ENCODE measurements at places on chromosomes 3 and 15.

- no peak for DNase-seq
Measured at GRCh38 chr3:189646853-189647542, 15.8 kb downstream of the TP63 start.

GRCh38 chr15:59229015-59229414 is 22.4 kb downstream of the LDHAL6B start:
- DNase-seq: no peak

DNA sequence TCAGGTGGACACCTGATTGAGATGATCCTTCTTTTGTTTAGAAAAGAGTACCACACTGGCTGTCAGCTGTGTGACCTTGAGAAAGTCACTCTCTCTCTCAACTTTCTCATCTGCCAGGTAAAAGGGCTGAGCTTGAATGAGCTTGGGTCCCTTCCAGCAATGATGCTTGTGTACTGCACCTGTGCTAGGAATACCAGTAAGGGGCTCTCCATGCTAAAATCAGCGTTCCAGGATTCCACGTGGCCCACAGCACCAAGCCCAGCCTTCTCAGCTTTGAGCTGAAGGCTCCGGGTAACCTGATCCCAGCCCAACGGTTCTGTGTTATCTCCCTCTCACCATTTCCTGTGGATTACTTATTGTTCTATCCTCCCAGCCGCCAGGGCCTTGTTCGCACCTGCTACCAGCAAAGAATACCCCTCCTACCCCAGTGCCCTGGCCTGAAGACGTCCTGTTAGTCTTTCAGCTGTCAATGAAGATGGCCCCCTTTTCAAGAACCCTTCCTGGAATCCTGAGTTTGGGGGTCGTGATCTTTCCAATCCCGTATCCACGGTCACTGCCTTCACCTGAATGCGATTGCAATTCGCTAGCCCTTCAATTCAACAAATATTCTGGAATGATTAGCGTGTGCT is 54.2 kb upstream of the CGNL1 start:
- DNase-seq: no peak

DNA sequence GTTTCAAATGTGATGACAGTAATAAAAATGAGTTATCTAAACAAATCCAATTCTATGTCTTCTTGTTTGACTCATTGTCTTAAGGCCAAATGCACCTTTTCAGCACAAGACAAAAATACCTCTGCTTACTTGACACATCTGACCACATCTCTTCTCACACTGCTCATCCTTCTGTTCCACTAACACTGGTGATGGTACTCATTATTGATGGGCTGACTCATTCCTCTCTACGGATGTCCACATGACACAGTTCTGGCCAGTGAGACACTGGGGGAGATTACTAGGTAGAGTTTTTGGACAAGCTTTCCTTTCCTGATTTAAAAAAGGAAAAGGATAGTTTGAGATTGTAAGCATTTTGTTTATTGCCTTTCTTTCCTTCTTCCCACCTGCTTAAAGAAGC is 410.6 kb upstream of the THRB start:
- DNase-seq: no peak

GRCh38 chr3:124783696-124784095 is 53.4 kb downstream of the UMPS start:
- no peak for DNase-seq

DNA sequence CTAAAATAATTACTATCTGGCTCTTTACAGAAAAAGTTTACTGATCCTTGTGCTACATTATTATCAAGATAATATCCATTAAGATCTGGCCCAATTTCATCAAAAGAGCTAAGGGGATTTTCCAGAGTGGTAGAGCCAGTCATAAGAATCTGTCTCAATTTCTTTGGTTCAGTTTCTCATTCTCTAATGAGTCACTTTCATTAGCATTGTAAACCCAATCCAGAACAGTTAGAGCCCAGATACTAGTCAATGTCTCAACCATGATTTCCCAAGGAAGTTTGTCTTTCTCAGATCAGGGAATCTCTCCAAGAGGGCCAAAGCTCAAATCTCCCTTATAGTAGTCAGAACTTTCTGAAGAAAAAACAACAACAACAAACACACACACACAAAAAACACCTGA is 131.1 kb upstream of the PPP2R3A start:
- no peak for DNase-seq

GRCh38 chr3:114928989-114929640 is 218.0 kb downstream of the ZBTB20 start:
- no peak for DNase-seq

DNA sequence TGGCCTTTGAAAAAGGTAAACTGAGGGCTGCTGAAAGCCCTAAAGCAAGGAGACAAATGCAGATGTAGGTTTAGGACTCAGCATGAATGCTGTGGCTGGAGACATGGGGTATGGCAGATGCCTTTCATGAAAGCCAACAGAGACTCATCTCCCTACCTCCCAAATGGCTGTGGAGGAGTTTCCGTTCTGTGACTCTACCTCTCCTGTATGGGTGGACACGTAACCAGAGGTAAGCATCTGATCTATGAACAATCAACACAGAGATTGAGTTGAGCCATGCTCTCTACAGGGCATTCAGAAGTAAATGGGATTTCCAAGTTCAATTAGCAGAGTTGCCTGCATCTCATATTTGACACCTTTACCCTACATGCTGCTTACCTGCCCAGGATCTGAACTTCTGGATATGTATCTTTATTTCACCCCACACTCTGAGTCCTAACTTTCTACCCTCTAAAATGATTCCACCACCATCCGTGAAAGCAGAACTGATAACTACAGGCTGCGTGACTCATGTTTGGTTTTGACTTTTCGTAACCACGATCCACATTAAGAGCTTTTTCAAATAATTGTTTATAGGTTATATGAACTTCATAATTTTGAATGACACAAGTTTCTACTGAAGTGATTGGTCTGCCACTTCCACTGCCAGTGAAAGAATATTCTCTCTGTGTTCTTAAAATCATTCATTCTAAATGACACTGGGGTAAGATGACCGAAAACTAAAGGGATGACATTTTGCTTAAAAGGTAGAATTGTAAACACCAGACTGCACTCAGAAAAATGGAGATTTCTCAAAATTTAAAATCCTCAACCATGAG is 1058.7 kb downstream of the FHIT start:
- DNase-seq: no peak

DNA sequence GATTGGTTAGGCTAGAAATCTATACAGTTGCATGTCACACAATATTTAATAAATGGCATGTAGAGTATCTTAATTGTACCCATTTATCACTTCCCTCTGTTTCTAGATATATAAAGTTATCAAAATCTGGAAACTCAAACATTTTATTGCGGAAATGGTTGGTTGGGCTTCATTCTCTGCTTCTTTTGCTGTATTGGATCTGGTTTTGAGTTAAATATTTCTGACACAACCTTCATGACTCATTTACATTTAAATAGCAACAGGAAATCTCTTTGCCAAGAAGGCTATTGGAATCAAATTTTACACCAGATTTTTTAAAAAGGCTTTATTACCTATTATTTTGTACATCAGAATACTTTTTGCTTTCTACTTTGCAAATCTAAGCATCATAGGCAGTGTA is 153.8 kb downstream of the EBLN2 start:
- no peak for DNase-seq

DNA sequence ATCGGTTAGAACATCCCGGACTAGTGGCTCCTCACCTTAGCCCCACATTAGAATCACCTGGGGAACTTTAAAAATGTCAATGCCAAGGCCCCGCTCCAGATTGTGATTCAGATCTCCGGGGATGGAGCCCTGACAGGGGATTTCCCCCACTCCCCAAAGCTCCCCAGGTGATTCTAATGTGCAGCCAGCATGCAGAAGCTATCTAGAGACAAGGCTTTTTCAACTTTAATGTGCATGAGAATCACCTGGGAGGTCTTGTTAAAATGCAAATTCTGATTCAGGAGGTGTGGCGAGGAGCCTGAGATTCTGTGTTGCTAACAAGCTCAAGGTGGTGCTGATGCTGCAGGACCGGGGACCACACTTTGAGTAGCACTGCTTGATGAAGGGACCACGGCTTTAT is 156.7 kb downstream of the RAB11A start:
- no peak for DNase-seq

DNA sequence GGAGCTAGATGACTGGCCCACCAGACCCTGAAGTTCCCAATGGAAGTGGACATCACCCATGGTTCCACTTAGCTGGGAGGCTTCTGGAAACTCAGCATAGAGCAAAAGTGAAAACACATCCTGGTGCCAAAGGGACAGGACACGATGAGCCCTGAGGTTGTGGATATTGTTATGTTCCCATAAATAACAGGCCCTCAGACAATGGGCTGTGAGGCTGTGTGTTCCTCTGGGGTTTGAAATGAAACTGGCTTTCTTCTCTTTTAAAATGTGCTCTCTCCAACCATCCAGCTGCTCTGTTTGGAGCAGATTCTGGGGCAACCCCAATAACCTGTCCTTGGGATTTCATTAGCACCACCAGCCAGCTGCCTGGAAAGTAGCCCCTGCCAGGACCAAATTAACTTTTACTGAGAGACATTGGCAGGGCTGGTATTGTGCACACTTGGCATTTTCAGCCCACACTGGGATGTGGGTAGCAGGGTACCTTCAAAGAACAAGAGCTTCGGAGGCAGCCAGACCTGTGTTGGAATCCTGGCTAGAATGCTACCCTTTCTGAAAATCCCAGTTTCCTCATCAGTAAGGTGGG is 97.5 kb downstream of the DNAJB8 start:
- DNase-seq: no peak

DNA sequence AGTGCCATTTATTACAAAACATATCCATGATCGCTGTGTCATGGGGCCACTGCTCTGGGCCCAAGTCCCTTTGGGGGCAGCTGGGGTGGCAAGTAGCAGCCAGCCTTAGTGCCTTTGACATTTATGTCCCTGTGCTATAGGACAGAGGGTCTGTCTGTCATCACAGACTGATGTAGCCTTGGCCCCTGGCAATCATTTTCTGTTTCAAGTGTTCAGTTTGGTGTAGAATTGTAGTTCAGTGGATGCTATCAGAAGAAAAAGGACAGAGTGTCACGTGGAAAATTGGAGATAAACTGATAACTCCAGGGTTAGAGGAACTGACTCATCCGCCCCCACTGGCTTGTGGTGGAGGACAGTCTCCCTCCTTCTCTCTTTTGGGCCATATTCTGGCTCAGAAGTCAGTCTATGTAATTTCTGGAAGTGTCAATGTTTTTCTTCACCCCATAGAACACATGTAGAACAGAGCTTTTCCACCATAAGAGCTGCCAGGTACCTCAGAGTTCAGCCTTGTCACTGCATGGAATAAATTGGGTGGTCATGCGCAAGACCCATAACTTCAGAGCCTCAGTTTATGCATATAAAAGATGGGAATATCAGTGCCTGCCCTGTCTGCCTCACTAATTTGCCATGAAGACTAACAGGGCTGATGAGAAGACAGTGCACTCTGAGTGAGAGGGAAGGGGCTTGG is 4.5 kb upstream of the MRPS22 start:
- no peak for DNase-seq

DNA sequence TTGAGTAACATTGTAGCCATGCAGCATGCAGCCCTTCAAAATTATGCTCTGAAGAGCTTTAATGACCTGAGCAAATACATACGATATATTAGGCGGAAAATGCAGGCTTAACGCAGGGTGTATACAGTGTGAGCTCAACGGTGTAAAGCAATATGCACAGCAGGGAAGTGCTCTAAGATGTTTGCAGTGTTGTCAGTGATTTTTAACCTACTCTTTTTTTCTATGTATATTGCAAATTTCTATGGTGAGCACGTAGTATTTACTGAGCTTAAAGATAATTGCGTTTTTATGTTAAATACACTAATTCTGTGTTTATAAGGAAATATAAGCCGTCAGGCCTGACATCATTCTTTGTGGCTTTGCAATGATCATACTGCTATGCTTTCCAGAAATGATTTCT is 42.1 kb downstream of the DGKG start:
- DNase-seq: no peak

DNA sequence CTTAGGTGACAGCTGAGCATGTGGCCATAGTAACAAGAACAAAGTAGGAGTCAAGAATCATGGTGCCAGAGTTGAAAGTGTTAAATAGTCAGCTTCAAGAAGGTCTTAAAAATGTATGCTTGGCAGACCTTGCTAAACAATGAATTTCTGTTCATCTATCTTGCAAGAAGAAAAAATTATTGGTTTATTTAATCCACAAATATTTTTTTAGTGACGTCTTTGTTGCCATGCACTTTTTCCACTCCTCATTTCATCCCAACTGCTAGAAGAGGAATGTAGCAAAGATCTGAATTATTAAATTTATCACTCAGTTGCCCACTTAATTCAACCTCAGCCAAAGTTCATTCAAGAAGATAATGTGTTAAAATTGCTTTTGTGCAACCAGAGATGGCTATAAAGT is 3.2 kb upstream of the SLC4A7 start:
- DNase-seq: no peak

DNA sequence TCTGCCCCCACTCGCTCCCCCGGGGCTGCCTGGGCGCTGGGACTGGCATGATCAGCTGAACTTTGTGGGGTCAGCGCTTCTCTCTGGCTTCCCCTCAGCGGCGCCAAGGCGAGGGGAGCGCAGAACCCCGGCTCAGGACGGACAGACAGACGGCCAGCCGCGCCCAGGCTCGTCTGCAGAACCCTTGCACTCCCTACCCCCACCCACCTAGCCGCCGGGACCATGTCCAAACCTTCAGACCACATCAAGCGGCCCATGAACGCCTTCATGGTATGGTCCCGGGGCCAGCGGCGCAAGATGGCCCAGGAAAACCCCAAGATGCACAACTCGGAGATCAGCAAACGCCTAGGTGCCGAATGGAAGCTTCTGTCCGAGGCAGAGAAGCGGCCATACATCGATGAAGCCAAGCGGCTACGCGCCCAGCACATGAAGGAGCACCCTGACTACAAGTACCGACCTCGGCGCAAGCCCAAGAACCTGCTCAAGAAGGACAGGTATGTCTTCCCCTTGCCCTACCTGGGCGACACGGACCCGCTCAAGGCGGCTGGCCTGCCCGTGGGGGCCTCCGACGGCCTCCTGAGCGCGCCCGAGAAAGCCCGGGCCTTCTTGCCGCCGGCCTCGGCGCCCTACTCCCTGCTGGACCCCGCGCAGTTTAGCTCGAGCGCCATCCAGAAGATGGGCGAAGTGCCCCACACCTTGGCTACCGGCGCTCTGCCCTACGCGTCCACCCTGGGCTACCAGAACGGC is 621 bp downstream of the SOX14 start:
- no peak for DNase-seq

DNA sequence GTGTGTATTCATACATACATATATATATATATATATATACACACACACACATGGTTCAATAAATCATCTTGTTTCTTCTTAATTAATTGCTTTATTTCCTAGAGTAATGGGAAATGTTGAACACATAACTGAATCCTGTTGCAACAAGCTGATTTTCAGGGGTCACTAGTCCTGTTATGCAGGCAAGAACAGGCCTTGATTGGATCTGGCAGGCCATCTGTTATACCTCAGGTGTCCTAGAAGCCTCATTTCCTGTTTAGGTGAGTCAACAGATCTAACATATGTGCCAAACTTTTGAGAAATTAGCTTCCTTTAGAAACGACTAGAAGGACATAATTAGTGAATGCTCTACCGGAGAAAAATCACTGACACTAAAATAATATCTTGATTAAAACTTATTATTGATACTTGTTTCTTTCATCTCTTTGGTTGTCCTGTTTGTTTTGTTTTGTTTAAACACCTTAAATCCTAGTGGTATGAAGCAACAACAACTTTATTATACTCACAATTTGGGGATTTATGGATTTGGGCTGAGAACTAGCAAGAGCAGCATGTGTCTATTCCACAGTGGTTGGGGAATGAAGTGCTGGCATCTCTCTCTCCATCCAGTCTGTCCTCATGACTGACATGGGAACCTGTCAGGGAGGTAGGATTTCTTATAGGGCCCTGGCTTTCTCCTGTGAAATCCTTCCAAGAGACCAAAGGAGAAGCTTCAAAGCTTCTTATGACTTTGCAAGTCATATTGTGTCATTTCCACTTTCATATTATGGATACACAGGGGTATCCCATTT is 552.6 kb downstream of the NSUN3 start:
- no peak for DNase-seq

- no peak for DNase-seq
Measured at GRCh38 chr3:124650798-124651197, 79.5 kb upstream of the UMPS start.

All from activated CD4-positive, CD25-positive, alpha-beta regulatory T cell treated with anti-CD3 and anti-CD28 coated beads, Interleukin-2, amount 50 U/mL, for 72 hours (primary cell).